ENCODE measurements at places on chromosomes 11 and 22.

GRCh38 chr11:7546324-7546791 lies 32.6 kb downstream of the PPFIBP2 start:
- no peak for DNase-seq

DNA sequence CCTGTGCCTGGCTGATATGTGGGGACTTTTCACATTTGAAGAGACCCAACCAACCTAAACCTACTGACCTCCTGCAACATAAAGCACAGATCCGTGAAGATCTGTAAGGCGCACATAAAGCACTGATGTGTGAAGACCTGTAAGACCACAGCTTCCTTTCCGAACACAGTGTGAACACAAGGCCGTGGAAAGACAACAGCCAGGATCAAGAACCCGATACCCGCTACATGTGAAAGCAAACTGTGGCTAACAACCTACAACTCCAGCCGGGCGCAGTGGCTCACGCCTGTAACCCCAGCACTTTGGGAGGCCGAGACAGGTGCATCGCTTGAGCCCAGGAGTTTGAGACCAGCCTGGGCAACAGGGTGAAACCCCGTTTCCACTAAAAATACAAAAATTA lies 17.6 kb upstream of the PPFIA1 start:
- DNase-seq: no peak

GRCh38 chr11:85923455-85923854 lies 68.3 kb downstream of the CCDC83 start:
- DNase-seq: no peak

- DNase-seq: peak; percentile 74
Observed at GRCh38 chr22:30326706-30327362, at the start of gene TBC1D10A. TSS of gene TBC1D10A (minus strand) at chr22:30326941. CDS start at chr22:30326881, 60 bp downstream.

GRCh38 chr11:34208266-34209135 lies 103.1 kb downstream of the NAT10 start:
- no peak for DNase-seq

- DNase-seq: no peak
Observed at GRCh38 chr11:74989260-74989638, 516 bp downstream of the NEU3 start.

DNA sequence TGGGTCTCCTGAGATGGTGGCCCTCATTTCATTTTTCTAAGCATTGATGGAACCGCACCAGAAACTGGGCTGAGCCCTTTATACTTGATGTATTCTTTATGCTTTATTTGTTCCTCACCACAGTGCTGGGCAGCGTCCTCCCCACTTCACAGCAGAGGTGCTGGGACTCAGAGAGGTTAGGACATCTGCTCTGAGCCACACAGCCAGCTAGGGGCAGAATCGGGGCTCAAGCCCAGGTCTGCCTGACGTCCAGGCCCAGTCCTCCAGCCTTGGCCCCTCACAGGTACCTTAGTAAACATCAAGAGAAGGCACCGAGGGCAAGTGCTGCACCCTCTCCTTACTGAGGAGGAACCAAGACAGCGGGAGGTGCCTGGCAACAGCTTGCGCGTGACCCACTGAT lies 20.2 kb upstream of the SHISAL1 start:
- no peak for DNase-seq

DNA sequence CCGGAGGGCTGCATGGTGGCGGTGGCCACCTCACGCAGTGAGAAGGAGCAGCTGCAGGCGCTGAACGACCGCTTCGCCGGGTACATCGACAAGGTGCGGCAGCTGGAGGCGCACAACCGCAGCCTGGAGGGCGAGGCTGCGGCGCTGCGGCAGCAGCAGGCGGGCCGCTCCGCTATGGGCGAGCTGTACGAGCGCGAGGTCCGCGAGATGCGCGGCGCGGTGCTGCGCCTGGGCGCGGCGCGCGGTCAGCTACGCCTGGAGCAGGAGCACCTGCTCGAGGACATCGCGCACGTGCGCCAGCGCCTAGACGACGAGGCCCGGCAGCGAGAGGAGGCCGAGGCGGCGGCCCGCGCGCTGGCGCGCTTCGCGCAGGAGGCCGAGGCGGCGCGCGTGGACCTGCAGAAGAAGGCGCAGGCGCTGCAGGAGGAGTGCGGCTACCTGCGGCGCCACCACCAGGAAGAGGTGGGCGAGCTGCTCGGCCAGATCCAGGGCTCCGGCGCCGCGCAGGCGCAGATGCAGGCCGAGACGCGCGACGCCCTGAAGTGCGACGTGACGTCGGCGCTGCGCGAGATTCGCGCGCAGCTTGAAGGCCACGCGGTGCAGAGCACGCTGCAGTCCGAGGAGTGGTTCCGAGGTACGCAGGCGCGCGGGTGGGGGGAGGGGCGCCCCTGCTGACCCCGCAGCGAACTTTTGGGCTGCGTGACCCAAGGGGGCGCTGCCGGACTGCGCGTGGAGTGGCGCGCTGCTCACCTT lies 670 bp downstream of the NEFH start:
- DNase-seq: no peak

GRCh38 chr11:65973439-65974110 lies 12.0 kb downstream of the SART1 start:
- DNase-seq: no peak

GRCh38 chr11:110939471-110939870 lies 227.2 kb upstream of the ARHGAP20 start:
- no peak for DNase-seq

- no peak for DNase-seq
Observed at GRCh38 chr11:64357446-64357845, 1.5 kb upstream of the RPS6KA4 start.

DNA sequence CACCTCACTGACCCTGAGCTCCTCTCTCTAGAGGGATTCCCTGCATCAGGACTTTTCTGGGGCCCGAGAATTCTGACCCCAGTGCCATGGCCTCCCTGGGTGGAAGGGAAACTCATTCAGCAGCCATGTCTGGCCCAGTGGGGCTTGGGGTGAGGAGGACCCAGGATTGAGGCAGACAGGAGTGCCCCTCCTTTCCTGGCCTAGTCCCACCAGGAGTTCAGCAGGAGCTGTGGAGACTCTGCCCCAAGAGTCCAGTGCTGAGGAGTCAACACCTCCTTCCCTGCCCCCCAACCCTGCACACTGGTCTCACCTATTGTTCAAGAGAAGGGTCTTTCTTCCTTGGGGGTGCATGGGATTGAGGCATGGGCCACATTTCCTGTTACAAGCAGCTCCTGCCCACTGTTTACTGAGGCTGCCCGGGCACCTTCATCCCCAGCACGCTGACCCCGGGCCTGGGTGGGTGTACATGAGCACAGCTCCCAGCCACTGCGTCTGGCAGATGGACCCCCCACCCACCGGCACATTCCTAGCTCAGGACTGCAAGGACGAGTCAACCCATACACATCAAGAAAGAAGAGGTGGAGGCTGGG lies 33.9 kb downstream of the ALX4 start:
- no peak for DNase-seq

GRCh38 chr11:70341881-70342429 lies 56.4 kb upstream of the CTTN start:
- DNase-seq: no peak

DNA sequence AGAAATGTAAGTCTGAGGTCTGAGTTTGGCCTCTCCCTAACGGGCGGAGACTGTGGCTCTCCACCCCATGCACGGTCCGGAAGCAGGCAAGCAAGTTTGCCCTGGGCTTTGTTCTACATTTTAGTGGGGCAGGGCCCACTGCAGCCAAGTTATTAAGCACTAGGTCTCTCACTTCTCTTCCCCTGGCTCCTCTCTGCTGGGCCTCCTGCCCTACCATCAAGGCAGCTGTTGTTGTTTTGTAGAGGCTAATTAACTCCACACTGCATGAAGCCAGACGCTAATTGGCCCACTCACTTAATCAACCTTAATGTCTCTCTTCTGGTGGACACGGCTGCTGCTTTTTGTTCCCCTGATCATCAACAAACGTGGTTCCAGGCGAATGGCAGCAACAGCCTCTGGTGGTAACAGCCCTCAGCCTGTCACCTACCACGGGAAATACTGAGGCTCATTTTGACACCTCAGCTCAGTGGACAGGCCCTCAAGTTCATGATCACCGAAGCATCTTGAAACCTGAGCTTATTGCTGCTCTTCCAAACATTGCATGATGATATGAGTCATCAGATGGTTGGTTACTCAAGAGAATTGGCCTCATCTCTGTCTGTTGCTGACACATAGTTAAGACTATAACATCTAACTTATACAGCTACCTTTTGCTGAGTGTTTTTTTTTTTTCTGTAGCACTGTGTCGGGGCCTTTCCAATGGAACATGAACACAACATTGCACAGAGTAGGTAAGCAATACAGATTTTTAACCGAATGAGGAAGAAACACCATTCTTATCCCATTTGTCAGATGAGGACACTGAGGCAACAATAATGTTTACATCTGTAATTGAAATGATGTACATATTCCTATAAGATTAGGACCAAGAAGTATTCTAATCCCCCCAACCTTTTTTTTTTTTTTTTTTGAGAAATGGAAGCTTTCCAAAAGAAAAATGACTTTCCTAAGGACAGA lies 20.8 kb upstream of the LMO2 start:
- no peak for DNase-seq

GRCh38 chr11:46667043-46667481 lies 33.4 kb downstream of the ARHGAP1 start:
- no peak for DNase-seq

DNA sequence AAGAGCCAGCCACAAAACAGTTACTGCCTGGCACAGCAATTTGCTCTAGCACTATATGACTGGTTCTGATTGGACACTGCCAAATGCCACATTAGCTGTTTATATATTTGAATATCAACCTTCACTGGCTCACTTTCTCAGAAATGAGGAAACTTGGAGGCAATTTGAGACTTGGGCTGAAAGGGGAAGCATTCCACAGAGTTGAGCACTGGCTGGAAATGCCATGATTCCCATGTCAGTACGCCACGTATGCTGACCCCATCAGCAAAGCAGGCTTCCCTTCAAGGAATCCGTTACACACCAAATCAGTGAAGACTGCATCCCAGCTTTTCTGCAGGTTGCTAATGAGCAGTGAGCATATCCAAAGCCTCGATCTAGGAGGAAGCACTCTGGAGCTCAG lies 34.7 kb downstream of the GALNT18 start:
- no peak for DNase-seq

GRCh38 chr22:42754658-42755057 lies 34.0 kb upstream of the A4GALT start:
- DNase-seq: no peak

- DNase-seq: no peak
Observed at GRCh38 chr11:110217223-110217877, 79.1 kb downstream of the RDX start.

DNA sequence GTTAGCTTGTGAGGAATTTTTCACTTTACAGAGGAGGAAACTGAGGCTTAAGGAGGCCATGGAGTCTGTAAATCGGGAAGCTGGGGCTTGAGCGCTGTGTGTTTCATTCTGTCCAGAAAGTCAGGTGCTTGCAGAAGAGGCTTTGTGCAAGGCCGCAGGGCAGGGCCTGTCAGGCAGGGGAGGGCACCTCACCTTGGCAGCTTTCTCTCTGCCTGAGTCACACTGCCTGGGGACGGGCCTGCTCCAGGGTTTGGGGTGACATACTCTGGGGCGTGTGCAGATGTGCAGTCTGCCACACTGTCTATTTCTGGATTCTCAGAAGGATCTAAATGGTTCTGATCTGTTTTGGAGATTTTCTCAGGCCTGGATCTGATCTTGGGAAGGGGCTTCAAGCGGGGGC lies 8.4 kb downstream of the INCENP start:
- DNase-seq: no peak

DNA sequence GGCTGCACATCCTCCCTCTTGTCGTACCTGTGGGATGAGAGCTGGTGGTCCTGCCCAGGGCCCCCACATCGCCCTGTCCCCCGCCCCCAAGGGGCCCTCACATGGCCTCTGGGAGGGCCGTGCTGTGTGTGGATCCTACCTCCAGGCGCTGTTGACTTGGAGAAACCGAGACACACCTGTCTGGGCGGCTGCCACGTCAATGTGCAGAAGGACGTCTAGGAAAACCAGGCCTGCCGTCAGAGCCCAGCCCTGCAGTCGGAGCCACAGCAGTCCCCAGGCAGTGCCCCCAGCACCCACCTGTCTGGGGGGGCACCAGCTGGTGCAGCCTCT lies 14.2 kb downstream of the ALG12 start:
- DNase-seq: no peak

GRCh38 chr11:130391711-130392110 lies 36.7 kb downstream of the ADAMTS8 start:
- no peak for DNase-seq

DNA sequence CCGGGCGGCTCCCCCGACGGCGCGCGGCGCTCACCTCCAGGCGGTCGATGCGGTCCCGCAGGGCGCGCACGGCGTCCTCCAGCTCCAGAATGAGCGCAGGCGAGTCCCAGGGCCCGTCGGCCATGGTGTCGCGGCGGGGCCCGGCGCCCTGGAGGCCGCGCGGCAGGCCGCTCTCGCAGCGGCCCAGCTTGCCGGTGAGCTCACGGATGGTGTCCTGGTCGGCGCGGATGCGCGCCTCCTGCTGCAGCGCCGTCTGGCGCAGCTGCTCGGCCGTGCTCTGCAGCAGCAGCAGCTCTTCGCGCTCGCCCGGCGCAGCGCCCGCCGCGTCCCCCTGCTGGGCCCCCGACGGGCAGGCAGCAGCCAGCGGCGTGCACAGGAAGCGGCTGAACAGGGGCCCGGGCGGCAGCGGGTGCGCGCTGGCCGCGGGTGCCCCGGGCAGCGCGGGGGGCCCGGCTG lies 599 bp downstream of the NPTXR start:
- no peak for DNase-seq

Measured in NCI-H187 (cell line).